ENCODE measurements at places on chromosomes 16 and 17.
A peak's percentile ranks its signal among the peaks of the same experiment; 100 is the strongest.

GRCh38 chr17:60594734-60595133 lies 5.3 kb upstream of the PPM1D start:
- DNase-seq, result no peak

DNA sequence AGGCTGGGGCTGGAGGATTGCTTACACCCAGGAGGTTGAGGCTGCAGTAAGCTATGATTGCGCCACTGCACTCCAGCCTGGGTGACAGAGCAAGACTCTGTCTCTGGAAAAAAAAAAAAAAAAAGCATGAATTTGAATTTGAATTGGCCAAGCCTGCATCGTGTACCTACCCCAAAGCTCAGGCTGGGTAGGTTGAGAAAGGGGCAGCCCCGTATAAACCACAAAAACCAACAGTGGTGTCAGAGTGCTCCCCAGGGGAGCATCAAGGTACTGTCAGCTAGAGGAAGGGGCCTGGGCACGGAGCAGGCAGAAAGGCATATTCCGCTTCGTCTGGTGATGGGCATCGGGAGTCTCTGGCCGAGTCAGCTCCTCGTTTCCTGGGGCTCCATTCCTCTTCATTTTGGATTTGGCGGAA lies 40.9 kb downstream of the RAP1GAP2 start:
- no peak for DNase-seq

DNA sequence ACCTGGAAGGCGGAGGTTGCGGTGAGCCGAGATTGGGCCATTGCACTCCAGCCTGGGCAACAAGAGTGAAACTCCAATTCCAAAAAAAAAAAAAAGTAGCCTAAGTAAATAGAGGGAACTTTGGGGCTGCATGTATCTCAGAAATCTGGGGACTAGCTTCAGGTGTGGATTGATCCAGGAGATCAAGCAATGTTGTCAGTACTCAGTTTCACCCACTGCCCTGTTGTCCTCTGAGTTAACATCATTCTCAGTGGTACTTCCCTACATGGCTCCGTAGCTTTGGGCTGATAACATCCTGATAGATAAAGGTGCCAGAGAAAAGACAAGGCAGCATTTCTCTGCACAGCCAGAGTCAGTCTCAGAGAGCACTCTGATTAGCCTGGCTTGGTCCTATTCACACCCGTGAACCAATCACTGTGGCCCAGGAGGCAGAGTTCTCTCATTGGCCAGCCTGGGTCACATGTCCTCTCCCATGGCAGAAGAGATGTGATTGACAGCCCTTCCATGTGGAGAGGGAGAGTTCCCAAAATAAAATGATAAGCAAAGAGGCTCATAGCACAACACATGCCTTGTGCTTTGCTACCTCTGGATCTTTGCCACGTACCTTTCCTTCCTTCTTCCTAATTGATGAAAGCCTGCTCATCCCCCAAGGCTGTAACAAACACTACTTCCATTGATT lies 99.6 kb downstream of the ABCC1 start:
- no peak for DNase-seq

GRCh38 chr16:57807968-57808528 lies 5.8 kb upstream of the KIFC3 start:
- DNase-seq, result peak; percentile 75

DNA sequence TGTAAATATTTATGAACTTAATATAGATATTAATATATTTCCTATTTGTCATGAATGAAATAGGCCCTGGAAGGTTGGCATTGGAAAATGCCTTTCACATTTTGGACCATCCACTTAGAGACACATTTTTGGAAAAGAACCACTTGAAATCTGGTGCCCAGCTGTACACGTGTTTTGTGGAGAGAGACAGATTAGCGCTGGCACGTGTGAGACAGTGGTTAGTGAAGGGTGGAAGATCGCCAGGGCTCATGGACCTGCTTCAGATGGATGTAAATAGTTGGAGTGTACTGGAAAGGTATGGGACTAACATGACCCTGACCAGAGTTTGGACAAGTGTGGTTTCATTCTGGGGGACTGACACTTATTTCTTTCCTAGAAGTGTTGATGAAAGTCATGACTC lies 222.9 kb downstream of the PRKCA start:
- DNase-seq, result no peak

DNA sequence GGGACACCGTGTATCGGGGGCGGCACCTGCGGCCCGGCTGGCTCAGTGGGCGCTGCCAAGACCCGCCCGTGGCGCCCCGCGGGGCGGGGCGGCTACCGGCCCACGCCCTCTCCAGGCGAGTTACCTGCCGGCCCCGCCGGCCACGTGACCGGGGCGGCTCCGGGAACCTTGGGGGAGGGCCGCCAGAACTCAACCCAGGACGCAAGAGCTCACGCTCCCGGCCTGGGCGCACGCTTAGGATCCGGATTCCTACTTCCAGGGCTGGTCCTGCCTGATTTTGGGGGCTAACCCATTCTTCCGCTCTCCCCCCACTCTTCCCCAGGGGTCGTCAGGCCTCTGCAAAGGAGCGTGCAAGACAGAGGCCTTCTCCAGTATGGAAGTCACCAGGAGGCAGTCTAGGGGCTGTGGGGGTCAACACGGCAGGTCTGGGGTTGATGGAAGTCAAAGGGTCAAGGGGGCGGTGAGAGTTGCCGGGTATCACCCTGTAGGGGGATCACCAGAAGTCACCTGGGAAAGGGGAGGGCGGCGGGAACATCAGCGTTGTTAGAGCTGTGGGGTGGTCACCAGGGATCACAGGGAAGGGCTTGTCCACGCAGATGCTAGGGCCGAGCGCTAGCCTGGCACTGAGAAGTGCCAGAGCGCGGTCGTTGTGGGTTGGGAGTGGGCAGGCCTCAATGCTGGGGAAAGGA lies 354 bp upstream of the ESRP2 start:
- DNase-seq, result peak; percentile 60

DNA sequence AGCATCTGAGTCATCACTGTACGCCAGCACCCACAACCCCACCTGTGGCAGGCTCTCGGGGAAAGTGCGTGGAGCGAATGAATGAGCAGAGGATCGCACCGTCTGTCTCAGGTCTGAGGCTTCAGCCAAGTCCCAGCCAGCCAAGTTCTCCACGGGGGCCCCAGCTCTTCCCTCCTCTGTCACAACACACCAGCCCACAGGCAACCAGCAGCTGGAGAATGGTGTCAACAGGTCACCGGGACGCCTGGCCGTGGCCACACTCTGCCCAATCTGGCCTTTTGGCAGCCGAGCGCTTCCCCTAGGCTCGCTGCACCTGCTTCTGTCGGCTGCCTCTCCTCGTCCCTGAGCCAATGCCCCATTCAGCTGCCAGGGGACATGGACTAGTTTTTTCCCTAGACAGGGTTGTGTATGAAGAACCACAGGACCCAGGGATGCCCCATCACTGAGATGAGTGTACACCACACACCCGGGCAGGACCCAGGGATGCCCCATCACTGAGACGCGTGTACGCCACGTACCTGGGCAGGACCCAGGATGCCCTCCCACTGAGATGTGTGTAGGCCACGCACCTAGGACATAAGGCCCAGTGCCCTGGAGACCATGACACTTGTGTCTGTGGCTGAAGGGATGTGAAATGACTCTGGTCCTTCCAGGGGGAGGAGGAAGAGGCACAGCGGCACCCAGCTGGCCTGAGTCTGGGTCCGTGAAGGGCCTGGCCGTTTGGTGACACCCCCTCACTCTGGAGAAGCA lies 52.8 kb downstream of the ABR start:
- no peak for DNase-seq

DNA sequence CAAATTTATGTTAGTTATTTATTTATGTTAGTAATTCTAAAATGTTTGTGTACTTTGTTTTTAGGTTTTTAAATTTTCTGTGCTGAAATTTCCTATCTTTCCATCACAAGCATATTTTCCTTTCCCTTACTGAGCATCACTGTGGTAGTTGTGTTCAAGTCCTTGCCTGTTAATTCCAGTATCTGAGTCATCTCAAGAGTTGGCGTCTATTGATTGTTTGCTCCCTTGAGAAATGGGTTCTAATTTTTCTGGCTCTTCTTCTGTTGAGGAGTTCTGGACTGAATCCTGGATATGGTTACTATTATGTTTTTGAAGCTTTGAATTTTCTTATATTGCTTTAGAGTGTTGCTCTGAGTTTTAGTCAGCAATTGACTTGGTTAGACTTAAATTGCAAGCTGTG lies 56.3 kb downstream of the GAN start:
- DNase-seq, result no peak

DNA sequence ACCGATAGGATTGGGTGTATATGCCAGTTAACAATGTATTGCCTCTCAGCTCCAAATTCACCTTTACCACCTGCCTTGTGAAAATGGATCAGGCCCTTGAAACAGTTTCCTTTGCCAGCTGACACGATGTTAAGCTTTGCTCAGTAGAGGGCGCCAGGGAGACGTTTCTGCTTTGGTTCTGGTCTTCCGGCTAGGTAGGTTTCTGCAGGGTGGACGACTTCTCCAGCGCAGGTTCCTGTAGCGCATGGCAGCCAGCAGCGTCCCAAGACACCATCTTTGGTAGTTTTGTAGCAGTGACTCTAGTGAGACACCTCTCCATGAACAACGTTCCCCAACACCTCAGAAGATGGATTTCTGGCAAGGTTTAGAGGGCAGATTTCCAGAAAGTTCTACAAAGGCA lies 24.0 kb downstream of the SYCE1L start:
- no peak for DNase-seq

GRCh38 chr16:65473699-65474098 lies 351.8 kb upstream of the CDH11 start:
- peak; percentile 17 for DNase-seq

DNA sequence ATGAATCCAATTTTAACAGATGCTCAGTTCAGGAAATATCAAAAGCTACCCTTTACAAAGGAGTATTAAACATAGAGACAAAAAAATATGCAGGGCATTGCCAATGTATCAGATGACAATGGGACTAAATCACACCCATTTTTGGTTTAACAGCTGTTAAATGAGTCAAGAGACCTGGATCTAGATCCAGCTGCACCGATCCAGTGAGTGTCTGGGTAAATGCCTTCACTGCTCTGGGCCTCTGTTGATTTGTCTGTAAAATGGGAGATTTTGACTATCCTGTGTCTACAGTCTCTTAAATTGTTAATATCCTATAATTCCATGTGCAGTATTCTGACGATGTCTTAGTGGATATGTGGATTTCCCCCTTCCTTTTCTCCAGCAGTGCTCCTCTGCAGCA lies 16.4 kb downstream of the KRT23 start:
- DNase-seq, result no peak

DNA sequence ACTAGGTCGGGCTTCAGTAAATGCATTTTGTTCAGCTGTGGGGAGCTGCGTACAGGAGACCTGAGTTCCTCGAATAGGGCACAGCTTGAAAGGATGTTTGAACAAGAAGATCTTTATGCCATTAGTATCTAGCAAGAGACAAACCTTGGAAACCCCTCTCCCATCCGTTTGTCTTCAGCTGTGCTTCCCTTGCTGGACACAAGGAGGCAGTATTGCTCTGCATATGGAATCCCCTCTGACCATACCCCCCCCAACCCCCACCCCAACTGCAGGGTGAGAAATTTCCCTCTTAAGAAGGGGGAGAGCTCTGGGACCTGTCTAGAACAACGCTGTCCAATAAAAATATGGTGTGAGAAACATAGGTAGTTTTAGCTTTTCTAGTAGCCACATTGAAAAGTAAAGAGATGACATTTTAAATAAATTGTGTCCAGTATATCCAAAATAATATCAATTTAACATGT lies 1.6 kb downstream of the MRM1 start:
- peak; percentile 86 for DNase-seq

DNA sequence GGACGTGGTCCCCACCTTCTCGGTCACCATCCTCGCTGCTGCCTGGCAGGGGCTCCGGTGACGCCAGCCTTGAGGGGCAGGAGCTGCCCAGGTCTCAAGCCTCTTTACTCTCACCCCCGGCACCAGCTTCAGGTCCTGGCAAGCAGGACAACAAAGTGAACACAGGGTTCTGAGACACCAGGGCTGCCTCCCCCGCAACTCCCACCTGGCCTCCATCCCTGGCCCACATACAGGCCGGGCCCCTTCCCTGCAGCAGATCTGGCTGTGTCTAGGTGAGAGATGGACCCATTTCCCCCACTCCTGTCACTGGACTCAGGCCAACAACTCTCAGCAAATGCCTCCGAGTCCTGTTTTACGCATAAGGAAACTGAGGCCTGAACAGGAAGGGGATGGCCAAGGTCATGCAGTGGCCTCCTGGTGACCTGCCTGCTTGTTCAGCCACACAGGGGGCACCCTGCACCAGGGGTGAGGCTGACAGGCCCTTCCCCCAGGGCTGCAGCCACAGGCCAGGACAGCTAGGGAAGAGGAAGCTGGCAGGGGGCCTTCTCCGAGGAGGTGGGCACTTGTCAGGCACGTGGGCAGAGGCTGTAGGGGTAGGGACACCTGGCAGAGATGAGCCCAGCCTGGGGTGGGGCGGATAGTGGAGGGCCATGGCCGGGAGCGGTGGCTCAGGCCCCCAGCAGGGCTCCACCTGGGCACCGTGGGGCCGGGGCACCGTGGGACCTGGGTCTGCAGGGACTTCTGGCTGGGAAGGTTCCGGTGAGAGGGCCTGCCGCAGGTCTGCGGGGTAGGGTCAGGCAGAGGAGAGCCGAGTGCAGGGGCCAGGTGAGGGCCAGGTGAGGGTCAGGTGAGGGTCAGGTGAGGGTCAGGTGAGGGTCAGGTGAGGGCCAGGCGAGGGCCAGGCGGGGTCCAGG lies 46.7 kb upstream of the PVALEF start:
- DNase-seq, result no peak
